ENCODE measurements at places on chromosomes 7 and 10.

GRCh38 chr7:435630-436366 is 83.8 kb downstream of the PDGFA start:
- no peak for DNase-seq

GRCh38 chr10:95333997-95334804 is 43.4 kb upstream of the PDLIM1 start:
- DNase-seq, result no peak

GRCh38 chr7:43294080-43294630 is 181.7 kb downstream of the HECW1 start:
- DNase-seq, result no peak

DNA sequence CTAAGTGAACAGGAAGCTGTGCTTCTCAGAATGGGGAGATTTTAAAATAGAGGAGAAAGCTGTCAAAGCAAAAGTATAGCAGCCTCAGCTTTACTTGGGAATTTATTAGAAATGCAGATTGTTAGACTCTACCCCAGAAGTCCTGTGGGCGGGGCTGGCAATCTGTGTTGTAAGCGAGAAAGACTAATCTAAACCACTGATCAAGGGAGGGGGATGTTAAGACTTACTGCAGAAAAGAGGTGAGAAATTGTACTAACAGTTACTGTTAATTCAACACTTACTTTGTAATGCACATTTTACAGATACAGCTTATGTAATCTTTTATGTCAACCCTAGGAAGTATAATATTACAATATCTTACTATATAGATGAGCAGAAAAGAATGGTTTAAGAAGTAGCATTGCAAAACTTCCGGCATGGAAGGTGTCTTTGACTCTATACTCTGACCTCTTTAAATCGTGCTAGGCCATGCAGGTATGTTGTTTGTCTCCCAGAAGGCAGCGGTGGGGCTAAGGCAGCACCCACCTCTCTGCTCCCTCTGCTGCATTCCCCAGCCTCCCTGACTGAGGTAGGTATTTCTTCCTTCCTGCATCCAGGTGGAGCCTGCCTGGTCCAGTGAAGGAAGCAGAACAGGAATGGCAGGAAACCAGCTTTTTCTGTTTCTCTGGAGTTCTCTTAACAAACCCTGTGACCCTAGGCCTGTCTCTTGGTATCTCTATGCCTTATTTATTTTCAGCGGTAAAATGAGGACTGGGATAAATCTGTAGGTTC is 462.2 kb downstream of the AUTS2 start:
- no peak for DNase-seq

DNA sequence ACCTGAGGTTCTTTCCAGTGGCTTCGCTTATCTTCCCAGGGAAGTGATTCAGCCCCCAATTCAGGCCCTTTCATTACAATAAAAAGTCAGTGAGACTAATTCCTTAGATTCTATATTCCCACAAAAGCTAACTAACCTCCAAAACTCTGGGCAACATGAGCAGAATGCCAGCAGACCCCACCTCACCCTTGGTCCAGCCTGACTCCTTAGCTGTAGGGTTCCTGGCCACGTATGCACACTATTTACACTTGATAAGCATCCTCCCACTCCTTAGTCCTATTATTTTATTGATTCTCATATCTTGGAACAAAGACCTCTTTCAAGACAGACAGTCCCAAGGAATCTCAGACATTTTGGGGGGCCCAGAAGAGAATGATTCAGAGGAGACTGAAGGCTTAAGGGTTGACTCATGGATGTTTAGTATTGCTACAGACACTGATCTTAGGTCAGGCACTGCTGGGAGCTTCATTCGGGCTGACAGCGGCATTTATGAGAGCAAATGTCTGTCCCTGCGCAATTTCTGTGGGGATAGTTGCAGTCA is 162.6 kb upstream of the GDF10 start:
- no peak for DNase-seq
